ENCODE measurements at places on chromosomes 2 and 18.

DNA sequence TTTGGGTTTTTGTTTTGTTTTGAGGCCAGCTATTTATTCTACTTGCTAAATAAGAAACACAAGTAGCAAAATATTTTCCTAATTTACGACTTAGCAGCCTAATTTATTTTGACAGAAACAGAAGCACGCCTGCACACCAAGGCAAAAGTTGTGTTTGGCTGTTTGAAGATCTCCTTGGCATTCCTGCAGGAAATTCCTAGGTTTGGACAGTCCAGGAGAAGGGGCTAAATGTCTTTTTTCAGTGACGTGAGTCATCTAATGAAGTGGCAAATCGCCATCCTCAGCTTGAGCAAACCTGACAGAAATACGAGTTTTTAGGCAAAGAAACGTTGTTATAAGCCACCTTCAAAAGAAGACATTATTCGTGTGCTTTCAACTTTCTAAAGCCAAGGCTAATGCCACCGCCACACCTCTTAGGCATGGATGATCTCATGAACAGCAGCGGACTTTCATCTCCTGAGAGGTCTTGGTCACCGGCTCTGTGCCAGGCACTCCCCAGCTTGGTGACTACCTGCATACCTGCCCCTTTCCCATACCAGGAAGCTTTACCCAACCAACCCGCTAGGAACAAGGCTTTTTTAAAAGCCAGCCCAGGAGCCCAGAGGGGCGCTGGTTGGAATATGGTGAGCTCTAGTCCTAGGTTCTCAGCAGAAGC is 30.9 kb downstream of the STK39 start:
- peak; percentile 10 for DNase-seq

DNA sequence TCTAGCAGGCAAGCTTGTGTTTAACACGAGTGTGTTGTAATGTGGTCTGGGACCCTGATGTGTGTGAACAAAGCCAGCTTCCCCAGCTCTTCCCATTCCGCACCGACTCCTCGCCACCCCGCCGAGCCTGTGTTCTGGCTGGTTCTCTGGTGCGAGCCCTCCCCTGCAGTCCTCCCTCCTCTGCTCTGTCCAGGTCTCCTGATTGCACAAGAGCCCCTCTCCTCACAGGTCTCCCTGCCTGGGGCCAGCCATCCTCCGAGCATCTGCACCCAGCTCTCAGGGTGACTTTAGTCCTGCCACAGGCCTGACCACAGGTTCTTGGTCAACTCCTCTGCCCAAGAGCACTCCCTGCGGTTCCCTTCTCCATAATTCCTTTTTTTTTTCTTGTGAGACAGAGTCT is 13.2 kb downstream of the SLC66A3 start:
- no peak for DNase-seq

- peak; percentile 46 for DNase-seq
Measured at GRCh38 chr18:30094556-30094955, 948.0 kb downstream of the DSC3 start.

GRCh38 chr18:50662775-50663383 is 103.0 kb downstream of the MAPK4 start:
- DNase-seq: no peak
